ENCODE measurements at places on chromosomes 3 and 15.
A peak's percentile ranks its signal among the peaks of the same experiment; 100 is the strongest.

- DNase-seq = no peak
Measured at GRCh38 chr3:98892263-98892662, 9.2 kb downstream of the DCBLD2 start.

DNA sequence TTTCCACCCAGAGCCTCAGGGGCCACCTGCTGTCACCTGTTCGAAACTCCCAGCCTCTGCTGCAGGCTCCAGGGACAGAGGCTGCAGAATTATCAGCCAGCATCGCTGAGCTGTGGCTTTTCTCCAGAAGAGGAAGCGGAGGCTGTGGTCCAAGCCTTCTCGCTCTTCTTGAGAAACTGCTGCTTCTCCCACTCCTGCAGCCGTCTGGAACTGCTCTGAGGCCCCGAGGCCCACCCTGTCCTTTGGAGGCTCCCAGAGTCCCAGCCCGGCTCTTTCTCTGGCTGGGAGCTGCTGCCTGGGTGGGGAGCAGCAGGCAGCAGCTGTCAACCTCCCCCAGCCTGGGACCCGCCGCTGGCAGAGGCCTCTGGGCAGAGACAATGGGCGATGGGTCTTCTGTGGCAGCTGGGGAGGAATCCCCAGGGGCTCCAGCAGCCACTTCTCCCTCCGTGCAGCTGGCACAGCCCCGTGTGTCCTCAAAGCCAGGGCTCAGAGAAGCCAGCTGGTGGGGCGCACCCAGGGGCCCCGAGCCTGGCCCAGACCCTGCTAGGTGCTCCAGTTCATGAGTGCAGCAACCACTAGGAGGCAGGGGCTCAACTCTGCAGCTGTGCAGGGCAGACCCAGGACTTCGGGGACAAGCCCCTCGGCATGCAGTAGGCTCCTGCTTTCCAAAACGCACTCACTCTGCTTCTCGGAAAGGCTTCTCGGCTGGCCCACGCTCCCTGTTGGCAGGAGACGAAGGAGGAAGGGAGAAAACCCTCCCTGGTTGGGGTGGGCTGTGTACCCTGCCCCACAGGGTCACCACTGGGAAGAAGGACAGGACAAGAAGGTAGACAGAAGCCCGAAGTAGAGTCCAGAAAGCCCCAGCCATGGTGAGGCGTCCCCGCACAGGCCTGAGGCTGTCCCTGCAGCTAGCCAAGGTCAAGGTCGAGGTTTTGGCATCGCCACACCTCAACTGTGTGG is 49.9 kb upstream of the FURIN start:
- peak; percentile 8 for DNase-seq

GRCh38 chr3:171904829-171905228 is 61.7 kb downstream of the TMEM212 start:
- no peak for DNase-seq

- no peak for DNase-seq
Measured at GRCh38 chr3:70614111-70614510, 301.7 kb upstream of the MDFIC2 start.

Measured in skeletal muscle cell (primary cell).